ENCODE measurements at places on chromosomes 1 and 21.

DNA sequence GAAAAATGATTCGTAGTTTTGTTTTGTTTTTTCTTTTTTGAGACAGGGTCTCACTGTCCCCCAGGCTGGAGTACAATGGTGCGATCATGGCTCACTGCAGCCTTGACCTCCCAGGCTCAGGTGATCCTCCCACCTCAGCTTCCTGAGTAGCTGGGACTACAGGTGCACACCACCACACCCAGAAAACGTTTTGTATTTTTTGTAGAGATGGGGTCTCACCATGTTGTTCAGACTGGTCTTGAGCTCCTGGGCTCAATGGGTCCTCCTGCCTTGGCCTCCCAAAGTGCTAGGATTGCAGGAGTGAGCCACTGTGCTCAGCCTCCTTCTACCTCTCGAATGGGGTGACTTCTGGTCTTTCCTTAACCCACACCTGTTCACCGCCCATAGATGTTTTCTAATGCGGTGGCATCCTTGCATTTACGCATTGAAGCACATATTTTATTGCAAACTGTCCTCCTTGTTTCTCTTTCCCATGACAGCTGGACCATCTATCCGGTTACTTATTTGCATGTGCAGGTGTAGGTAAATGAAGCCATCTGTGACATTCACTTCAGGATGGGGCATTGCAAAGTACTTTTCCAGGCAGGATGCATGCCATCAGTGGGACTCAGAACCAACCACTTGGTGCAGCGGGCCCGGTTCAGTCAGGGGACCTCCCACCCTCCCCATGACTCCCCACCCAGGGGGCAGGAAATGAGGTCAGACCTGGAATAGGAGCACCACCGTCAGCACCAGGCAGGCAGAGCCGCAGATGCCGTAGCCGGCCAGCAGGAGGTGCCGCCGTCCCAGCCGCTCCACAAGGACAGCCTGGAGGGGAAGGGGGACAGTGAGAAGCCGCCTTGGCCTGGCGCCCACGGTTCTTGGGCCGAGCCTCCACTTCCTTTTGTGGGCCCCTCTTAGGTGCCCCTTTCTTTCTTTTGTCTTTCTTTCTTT lies 16.5 kb downstream of the SLC2A7 start:
- peak; percentile 14 for DNase-seq

DNA sequence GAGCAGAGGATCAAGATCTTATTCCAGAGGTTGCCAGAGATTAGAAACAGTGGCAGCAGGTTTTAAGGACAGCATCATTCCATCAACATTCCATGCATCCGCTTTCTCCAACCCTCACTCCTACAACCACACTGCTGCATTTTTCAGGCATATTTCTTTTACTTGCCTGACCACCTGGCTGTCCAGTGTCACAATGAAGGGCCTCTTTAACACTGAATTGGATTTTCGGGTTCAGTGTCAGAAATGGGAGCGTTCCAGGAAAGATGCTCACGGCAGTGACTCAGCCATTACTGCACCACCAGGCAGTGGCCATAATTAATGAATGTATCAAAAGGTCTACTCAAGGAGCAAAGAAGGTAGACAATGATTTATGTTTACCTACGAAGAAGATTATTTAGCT lies 200.4 kb upstream of the ESRRG start:
- DNase-seq = no peak

- DNase-seq = no peak
These were observed 49.1 kb upstream of the CTPS1 start for GRCh38 chr1:40930174-40930964.

GRCh38 chr1:56547473-56547872 lies 31.9 kb downstream of the PLPP3 start:
- DNase-seq = no peak

GRCh38 chr1:8342325-8342724 lies 24.4 kb downstream of the SLC45A1 start:
- no peak for DNase-seq

DNA sequence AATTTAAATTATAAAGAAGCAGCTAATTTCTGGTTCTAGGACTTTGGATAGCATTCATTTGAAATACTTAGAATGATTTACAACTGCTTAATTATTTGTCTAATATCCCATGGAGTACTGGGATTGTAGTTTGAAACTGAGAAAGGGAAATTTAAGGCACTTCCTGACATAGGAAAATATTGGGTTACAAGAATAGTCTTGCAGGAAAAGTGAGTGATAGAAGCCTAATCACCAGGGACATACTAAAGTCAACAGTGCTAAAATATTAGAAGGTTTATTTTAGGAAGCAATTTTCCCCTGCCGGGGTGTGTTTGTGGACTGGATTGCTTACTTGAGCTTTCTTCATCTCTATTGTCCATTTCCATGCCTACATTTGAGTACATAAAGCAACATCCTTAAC lies 661.6 kb downstream of the ADGRL2 start:
- DNase-seq = no peak

GRCh38 chr1:41745022-41745421 lies 173.7 kb downstream of the HIVEP3 start:
- no peak for DNase-seq

DNA sequence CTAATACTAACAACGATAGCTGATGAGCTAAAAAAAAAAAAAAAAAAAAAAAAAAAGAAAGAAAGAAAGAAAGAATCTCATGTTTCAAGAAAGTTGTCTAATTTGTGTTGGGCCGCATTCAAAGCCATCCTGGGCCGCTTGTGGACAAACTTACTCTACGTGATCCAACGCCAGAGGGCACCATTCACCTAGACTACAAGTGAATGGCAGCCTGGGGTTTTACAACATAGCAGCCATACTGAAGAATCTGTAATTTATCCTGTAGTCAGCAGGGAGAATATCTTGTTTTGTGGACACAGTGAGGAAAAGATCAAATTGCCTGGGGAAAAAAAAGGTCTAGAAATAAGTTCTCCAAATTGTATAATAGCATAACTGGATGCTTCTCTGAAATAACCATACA lies 47.0 kb downstream of the CYP2J2 start:
- DNase-seq = peak; percentile 11

DNA sequence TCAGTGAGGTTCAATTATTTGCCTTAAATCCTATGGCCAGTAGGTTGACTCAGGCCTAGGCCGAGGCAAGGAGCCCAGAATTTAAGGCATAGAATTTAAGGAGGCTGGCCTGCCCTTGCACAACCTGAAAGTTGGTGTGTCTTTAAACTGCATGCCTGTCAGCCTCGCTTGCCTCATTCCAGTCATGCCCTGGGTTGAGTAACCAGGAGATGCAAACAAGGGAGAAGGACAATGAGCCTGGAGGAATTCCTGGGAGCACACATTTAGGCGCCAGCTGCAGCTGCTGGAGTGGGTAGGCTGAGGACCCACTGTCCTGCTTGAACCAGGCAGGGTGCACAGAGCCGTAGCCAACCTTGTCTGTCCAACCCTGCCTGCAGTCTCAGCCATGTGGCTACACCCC lies 11.7 kb downstream of the CD2 start:
- DNase-seq = no peak

DNA sequence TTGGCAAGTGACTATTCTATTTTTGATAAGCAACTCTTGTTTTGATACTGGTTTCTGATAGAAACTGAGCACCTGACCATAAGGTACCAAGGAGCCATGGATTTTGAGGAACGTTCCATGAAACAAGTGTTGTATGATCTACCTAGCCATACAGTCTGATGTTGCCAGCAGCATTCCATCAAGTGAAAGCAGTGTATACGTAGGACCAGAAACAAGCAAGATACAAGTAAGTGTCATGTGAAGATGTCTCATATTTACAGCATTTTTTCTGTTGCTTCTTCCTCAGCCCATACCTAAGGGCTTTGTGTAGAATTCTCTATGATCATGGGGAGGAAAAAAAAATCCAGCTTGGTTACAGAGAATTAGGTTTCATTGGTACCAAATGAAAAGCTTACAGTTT lies 55.6 kb upstream of the RABGAP1L start:
- DNase-seq = no peak

- no peak for DNase-seq
These were observed 42.4 kb upstream of the LRRC52 start for GRCh38 chr1:165501330-165501969.

DNA sequence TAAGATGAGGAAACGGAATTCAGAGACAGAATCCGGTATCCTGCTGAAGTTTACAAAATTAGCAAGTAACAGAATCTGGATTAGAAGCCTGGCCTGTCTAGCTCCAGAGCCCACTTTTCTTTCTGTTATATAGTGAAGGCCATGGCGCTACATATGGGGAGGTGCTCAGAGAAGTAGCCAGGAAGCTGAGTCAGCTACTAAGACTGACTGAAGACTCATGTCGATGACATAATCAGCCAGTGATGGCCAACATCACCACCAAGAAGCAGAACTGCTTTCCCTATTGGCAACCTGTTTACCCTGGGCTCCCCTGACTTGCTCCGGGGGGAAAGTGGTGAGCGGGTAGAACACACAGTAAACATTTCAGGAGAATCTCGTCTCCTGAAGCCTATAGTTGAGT lies 18.8 kb downstream of the LRRC52 start:
- no peak for DNase-seq

GRCh38 chr1:29171089-29171488 lies 10.6 kb downstream of the SRSF4 start:
- no peak for DNase-seq

DNA sequence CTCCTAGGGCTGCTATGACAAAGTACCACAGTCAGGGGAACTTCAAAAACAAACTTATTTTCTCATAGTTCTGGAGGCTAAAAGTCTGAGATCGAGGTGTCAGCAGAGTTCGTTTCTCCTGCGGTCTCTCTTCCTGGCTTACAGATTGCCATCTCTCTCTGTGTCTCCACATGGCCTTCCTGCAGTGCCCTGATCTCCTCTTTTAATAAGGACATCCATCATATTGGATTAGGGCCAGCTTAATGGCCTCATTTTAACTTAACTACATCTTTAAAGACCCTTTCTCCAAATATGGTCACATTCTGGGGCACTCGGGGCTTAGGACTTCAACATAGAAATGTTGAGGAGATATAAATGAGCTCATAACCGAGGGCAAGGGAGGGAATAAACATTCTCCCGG lies 12.2 kb downstream of the C1orf74 start:
- no peak for DNase-seq

DNA sequence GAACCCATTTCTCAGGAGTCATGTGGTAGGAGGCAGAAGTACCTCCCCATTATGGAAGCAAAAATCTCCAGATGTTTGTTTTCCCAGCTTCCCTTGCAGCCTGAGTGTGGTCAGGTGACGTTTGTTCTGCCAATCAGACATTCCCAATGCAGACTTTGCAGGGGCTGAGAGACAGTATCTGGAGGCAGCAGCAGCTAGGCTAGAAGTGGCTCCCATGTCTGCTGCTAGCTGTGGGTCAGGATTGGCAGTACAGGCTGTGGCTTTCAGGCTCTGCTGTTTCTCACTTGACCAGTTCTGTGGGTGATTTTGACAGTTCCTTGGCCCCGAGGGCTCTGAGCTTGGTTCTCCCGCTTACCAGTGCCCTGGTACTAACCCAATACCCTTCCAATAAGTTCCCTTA lies 58.6 kb upstream of the NBPF3 start:
- no peak for DNase-seq

DNA sequence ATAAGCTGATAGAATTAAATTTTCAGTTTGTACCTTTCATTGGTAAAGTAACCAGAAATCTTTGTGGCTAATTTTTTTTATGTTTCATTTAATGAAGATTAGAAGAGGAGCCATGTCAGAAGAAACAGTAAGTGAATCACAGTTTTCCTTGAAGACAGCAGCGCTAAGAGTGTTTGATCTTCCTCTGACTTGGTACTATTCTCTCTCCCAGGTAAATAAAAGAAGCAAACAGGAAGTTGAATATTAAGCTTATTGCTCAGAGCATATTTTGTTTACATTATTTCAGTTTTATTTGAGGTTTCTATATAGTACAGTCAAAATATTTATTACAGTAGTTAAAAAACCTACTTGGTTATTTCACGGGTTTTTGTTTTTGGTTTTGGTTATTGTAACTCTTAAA lies 3.7 kb downstream of the MIGA1 start:
- DNase-seq = no peak

DNA sequence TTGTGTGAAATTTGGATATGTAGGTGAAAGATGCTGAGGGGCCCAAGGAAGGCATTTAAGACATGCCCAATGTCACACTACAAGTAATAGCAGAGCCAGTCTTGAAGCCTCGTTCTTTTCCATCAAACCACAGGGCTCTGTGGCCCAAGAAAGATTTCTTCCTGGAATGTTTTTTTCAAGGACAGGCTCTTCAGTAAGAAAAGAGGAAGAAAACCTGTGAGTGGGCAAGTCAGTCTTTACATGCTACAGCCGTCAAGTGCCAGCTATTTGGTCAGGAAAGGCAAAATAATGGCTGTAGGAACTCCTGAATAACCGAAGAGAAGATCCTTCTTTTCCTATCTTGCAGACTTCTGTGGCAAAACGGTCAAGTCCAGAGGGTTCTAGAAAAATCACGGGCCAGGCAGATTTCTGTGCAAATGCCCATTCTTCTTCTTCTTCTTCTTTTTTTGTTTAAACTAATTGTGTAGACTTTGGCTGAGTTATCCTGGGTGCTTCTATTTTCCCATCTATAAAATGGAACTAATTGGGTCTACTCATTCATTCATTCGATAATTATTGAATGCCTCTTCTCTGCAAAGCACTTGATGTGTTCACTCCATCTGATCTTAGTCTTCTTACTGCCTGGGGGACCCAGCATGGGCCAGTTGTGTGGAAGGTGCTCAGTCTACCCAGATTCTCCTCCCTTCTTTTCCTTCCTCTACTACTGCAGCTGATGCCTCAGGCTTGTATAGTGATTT lies 1.9 kb upstream of the ID3 start:
- DNase-seq = no peak

GRCh38 chr1:112769611-112770010 lies 54.5 kb upstream of the PPM1J start:
- no peak for DNase-seq

DNA sequence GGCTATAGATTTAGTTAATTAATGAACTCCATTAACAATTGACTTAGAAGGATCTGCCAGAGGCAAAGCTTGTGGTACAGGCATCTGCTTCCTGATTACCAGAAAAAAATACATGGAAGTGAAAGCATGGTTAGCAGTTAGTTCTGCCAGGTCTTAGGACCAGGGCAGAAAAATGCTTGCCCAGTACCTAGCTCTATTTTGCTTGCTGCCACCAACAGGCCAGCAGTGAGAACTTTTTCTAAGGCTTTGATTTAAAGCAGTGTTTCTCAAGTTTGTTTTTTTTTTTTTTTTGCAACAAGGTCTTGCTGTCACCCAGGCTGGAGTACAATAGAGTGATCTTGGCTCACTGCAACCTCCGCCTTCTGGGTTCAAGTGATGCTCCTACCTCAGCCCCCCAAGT lies 16.4 kb upstream of the MTF1 start:
- no peak for DNase-seq
